SK-MEL-5 (cell line): ENCODE measurements at places on chromosomes 7 and 10. TPM values are rescaled to one million over a fixed set of nuclear protein-coding genes. Genes with fewer than 3 reads are reported as not detected.
A peak's percentile ranks its signal among the peaks of the same experiment; 100 is the strongest.

- no peak for DNase-seq
Observed at GRCh38 chr7:113402005-113402404, 283.7 kb upstream of the SMIM30 start.

RET gene
- 0.24 TPM in 1 of 2 replicates, not detected in the other for total RNA-seq

DNA sequence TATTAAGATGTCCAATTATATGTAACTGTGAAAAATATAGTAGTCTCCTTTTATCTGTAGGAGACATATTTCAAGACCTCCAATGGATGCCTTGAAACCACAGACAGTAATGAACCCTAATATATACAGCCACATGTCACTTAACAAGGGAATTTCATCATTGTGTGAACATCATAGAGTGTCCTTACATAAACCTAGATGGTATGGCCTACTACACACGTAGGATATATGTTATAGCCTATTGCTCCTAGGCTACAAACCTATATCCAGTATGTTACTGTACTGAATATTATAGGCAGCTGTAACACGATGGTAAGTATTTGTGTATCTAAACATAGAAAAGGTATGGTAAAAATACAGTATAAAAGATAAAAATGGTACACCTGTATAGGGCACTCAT is 32.4 kb downstream of the MTPN start:
- DNase-seq, result no peak

DNA sequence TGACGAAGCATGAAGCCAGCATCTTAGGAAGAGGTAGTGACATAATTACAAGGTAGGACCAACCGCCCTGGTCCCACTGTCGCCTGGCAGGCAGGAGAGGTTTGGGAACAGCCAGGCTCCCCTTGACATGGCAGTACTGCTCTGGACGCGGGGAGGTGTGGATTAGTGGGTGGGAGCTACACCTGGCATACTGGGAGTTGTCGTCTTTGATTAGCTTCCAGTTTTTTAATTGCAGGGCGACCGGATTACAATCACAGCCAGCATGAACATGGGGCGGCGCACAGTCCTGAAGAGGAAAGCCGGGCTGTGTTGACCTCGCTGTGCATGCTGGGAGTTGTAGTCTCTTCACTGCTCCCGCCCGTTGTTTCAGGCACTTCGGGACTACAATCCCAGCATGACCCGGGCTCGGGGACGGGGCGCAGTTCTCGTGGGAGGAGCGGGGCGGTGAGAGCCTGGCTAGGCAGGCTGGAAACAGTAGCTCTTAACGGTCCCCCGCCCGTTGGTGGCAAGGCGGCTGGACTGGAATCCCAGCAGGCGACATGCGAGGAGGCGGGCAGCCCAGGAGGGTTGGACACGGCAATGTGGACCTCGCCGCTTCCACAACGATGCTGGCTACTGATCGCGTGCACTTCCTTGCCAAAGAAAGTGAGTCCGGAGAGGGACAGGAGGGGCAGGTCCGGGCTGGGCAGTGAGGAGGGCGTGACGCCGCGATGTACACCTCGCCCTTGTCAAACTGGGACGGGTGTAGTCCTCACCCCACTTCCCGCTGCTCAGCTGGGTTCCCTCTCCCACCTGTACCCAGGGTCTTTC is 98.0 kb upstream of the ZNF722 start:
- DNase-seq, result peak; percentile 74

DNA sequence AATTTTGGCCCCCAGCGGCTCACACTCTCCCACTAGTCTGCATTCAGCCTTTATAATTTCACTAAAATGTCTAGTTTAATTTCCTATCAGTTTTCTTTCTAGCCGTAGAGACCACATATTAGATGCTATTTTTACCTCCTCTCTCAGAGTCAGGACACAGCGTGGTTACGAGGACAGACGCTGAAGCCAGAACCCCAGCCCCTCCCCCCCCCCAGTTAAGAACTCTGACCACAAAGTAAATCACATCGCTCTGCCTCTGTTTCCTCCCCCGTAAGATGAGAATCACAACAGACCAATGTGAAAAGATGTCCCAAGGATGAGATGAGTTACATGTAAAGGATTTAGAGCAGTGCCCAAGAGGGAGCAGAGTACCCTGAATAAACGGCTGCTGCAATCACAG is 11.1 kb upstream of the TARP start:
- no peak for DNase-seq

GRCh38 chr7:157553256-157553655 is 216.5 kb downstream of the DNAJB6 start:
- no peak for DNase-seq

GNG11 gene
- total RNA-seq, result 35.8 and 40.3 TPM in 2 replicates

DNA sequence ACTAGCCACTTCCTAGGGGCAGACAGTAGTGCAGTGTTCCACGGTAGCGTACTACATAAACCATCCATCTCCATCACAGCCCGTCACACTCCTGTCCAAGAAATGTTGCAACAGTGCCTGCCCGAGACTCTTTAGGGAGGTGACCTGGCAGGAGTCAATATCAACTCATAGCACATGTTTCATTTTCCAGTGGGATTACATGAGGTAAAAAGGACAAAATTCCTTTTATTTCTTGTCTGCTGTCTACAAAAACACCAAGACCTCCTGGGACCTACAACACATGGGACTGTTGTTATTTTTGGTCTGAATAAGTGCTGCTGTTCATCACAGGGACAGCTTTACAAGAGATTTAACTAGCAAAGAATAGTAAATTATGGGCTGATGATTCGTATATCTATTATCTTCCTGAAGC is 99.9 kb downstream of the MPP7 start:
- DNase-seq, result no peak

LIPK gene
- not detected in 2 replicates for total RNA-seq

DNA sequence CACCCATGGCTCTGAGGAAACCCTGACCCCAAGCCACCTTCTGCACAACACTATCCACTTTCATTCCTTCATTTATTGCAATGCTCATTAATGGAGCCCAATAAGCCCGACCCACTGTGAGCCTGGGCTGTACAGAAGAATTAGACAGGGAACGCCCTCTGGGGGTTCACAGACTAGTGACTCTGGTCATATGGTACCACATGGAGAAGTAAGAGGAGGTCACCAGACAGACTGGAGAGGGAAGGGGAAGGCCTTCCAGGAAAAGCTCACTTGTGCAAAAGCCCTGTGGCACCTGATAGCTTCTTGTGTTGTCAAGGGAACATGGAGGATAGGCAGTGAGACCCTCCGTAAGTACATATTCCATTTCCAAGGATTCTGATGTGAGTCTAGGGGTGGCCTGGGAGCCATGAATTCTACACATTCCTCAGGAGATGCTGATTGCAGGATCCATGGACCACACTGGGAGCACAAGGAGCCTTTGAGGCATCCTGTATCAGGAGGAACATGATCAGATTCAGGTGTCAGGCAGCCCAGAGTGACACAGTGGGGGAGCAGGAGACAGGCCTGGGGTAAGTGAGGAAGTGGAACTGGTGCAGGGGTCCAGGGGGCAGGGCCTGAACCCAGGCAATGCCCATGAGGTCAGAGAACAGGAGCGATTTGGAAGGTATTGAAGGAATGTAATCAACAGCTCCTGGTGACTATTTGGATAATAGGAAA is 19.9 kb downstream of the TMEM72 start:
- no peak for DNase-seq

ERCC6 gene
- 11.4 and 16.1 TPM in 2 replicates for total RNA-seq

DNA sequence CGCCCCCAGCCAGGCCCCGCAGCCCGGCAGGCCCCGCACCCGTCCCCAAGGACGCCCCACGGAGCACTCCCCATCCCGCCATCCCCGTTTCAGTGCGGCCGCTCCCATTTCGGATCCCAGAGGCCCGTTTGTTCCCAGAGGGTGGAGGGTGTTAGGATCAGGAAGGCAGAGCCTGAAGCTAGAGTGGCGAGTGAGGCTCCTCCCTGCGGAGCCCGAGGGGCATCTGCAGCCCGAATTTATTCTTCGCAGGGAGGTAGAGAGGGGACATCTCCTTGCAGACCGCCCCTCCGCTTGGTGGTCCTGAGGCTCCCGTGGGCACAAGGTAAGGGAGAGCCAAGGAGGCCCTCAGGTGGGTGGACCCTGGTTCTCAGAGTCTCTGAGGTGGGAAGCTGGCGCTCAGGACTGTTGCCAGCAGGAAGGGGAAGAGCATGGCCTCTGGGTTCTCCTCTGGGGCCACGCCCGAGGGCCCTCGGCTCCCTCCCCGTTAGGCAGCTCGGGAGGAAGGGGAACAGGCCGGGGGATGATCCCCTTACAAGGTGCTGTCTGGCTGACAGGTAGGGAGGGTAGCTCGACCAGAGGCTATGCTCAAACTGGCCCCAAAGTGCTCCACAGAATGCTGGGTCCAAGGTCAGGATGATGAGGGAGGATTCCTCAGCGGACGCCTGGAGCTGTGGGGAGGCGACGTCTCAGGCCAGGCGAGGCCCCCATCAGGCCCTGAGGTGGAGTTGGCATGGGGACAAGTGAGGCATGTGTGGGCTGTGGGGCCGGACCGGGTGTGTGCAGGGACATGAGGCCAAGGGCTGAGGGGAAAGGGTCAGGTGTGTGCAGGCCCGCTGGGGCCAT is 17.4 kb downstream of the POLL start:
- no peak for DNase-seq

- no peak for DNase-seq
Observed at GRCh38 chr10:123666318-123667236, at the start of gene GPR26. Gene GPR26, plus strand, starts transcription at chr10:123666355. Its CDS starts 53 bp downstream, at chr10:123666408.

- no peak for DNase-seq
Observed at GRCh38 chr7:81159402-81159801, 240.6 kb upstream of the SEMA3C start.

ACSM6 gene
- not detected in 2 replicates for total RNA-seq

GRCh38 chr10:62454687-62455397 is 80.7 kb downstream of the ZNF365 start:
- DNase-seq, result no peak

DNA sequence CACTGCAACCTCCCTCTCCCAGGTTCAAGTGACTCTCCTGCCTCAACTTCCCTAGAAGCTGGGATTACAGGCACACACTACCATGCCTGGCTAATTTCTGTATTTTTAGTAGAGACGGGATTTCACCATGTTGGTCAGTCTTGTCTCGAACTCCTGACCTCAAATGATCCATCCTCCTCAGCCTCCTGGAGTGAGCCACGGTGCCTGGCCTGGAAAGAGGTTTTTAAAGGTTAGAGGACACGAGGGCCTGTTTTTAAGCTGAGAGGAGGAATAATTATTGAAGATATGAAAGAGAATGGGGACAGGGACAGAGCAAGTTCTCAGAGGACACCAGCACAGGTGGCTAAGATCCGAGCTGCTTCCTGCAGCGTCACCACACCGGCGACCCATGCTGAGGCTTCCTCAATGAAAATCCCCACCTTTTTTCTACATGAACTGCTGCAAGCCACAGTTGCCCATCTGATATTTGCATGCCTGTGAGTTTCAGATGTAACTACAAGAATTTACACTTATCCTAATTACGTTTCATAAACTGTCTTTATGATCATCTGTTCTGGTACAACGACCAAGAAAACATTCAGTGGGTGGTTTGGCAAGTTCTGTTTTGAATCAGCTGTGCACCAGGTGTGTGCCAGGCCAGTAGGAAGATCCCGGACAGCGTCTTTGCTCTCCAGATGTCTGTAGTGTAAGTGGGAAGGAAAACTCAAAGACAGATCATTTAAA is 76.0 kb downstream of the HIP1 start:
- DNase-seq, result no peak

GRCh38 chr10:4352414-4352961 is 473.5 kb upstream of the AKR1E2 start:
- DNase-seq, result no peak

GRCh38 chr7:90611115-90611514 is 15.0 kb downstream of the CDK14 start:
- DNase-seq, result no peak

DNA sequence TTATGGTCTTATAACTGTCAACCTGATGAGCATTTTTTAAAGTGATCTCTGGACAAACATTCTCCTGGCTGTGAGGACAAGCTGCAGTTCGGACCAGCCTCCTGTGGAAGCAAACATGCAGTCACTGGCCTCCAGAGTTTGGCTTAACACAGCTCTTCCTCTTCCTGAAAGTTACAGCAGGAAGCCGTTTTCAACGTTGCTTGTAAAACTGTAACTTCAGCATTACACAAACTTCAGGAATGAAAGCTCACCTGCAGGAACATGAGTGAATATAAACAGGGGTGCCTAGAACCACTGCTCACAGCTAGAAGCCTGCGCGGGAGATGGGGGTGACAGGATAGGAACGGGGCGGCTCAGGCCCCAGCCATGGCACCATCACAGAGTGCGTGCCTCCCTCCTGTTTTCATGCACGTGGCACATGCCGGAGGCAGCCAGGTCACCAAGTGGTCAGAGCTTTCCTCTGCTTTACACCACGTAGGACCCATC is 292.9 kb upstream of the PITRM1 start:
- DNase-seq, result no peak

GRCh38 chr7:77537136-77537777 is at the start of gene PTPN12:
Gene PTPN12, plus strand, starts transcription at chr7:77537295. Its CDS starts 252 bp downstream, at chr7:77537547.
- DNase-seq, result no peak

- no peak for DNase-seq
Observed at GRCh38 chr7:133705596-133705995, 421.5 kb upstream of the LRGUK start.

GRCh38 chr10:128657548-128657947 is 531.3 kb upstream of the MKI67 start:
- DNase-seq, result no peak

DNA sequence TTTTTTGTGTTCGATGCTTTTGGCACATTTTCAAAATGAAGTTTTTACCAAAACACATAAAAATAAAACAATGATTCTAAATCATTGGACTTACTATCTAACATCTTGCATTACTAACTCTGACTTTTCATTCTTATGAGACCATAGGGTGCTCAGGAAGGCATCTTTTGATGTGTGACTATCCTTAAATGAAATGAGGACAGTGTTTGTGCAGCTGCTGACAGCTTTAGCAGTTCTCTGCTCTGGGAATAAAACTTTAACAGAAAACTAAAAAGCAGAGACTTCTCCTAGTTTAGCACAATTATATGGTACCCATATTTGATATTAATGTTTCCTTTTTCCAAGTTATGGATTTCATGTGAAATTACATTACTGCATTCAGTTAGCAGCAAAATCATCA is 471.6 kb downstream of the ARL4A start:
- no peak for DNase-seq

CPEB3 gene
- 0.29 and 0.58 TPM in 2 replicates for total RNA-seq

CROT gene
- total RNA-seq, result 5.9 and 7.1 TPM in 2 replicates

- DNase-seq, result no peak
Observed at GRCh38 chr7:47520406-47520805, 61.5 kb downstream of the TNS3 start.

H2AZ2 gene
- 238 TPM in 2 replicates for total RNA-seq

PRSS1 gene
- total RNA-seq, result not detected in 2 replicates

ENTPD7 gene
- 19.4 and 21.5 TPM in 2 replicates for total RNA-seq
